ENCODE measurements at places on chromosomes 16 and 17. TPM values are rescaled to one million over a fixed set of nuclear protein-coding genes. Genes with fewer than 3 reads are reported as not detected.

NTN3 gene
- not detected for total RNA-seq

GRCh38 chr16:85983606-85984230, 84.8 kb downstream of the IRF8 start:
- no peak for DNase-seq

GRCh38 chr16:59614466-59615240, 880.5 kb upstream of the GOT2 start:
- DNase-seq = no peak

DNA sequence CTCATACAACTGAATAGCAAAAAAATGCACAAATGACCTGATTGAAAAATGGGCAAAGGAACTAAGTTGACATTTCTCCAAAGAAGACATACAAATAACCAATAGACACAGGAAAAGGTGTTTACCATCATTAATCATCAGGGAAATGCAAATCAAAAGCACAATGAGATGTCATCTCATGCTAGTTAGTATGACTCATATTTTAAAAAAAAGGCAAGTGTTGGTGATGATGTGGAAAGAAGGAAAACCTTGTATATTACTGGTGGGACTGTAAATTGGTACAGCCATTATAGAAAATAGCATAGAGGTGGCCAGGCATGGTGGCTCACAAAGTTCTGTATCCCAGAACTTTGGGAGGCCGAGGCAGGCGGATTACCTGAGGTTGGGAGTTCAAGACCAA, 232.5 kb upstream of the ZFHX3 start:
- DNase-seq = no peak

- DNase-seq = no peak
Measured at GRCh38 chr17:1555651-1556471, 6.7 kb downstream of the PITPNA start.

MT4 gene
- total RNA-seq = not detected

OR1G1 gene
- total RNA-seq = not detected

GRCh38 chr16:52309446-52310416, 237.2 kb downstream of the TOX3 start:
- DNase-seq = no peak

DNA sequence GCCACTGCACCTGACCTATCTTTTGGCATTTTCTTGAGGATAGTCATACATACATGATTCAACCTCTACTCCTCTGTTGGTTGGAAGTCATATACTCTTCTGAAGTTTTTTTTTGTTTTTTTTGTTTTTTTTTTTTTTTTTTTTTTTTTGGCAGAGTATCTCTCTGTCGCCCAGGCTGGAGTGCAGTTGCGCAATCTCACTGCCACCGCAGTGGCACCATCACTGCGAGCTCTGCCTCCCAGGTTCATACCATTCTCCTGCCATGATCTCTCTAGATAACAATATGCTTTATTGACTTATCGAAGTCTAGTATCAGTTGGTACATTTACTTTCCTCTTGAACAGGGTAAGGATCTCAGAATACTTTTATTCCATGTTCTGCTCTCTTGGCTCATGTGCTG, 224.2 kb upstream of the WSCD1 start:
- no peak for DNase-seq

OR1F1 gene
- not detected for total RNA-seq

- DNase-seq = no peak
Measured at GRCh38 chr16:4212934-4213296, 29.0 kb downstream of the SRL start.
